ENCODE measurements at places on chromosomes 5 and 9.
A peak's percentile ranks its signal among the peaks of the same experiment; 100 is the strongest.

DNA sequence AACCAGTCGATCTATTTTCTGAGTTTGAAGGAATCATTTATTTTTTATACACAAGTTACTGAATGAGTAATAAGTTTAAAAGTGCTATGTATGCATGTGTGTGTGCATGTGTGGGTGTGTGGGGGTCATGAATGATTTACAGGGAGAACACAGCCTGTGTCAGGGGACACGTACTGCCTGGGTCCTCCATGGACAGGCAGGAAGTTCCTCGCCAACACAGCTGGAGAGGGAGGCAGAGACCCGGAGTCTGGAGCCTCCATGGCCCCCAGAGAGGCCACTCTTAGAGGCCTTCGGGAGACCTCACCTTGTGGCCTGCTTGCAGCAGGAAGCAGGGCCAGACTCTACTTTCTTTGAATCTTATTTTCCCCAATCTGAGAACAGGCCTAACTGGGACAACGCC lies 144.7 kb downstream of the GABBR2 start:
- DNase-seq: no peak

- no peak for DNase-seq
Observed at GRCh38 chr9:137266585-137267453, 10.7 kb upstream of the TOR4A start.

DNA sequence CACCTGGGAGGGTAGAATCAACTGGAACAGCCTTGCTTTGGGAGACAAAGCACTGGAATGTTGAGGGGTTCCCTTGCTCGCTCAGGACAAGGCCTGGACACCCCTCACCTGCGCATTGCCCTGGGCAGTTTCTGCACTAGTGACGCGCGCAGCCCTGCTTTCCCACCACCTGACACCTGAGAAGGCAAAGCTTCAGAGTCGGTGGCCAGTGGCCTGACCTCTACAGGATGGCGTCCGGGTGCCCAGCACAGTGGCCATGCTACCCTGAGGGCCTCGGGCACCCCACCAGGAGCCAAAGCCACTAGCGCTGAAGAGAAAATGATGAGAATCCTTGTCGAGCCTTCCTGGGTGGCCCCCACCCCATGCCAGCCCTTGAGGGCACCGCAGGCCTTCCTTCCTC lies 161.3 kb downstream of the OLFM1 start:
- no peak for DNase-seq

GRCh38 chr9:22117511-22118384 lies 108.6 kb upstream of the CDKN2B start:
- no peak for DNase-seq

GRCh38 chr5:135399794-135400542 lies 937 bp upstream of the MACROH2A1 start:
- no peak for DNase-seq

DNA sequence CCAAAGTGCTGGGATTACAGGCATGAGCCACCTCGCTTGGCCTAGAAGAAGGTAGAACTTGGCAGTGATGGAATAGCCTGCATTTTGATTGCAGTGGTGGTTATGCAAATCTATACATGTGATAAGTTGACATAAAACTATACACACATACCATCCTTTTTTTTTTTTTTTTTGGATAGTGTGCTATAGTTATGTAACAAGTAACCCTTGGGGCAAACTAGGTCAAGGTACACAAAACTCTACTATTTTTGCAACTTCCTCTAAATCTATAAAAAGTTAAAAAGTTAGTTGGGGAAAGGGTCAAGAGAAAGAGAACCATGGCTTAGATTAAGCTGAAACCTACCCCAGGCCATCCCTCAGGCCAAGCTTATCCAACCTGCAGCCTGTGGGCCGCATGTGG lies 11.1 kb downstream of the TRIM14 start:
- no peak for DNase-seq

- peak; percentile 49 for DNase-seq
Observed at GRCh38 chr5:133232011-133232410, 180.2 kb downstream of the HSPA4 start.

DNA sequence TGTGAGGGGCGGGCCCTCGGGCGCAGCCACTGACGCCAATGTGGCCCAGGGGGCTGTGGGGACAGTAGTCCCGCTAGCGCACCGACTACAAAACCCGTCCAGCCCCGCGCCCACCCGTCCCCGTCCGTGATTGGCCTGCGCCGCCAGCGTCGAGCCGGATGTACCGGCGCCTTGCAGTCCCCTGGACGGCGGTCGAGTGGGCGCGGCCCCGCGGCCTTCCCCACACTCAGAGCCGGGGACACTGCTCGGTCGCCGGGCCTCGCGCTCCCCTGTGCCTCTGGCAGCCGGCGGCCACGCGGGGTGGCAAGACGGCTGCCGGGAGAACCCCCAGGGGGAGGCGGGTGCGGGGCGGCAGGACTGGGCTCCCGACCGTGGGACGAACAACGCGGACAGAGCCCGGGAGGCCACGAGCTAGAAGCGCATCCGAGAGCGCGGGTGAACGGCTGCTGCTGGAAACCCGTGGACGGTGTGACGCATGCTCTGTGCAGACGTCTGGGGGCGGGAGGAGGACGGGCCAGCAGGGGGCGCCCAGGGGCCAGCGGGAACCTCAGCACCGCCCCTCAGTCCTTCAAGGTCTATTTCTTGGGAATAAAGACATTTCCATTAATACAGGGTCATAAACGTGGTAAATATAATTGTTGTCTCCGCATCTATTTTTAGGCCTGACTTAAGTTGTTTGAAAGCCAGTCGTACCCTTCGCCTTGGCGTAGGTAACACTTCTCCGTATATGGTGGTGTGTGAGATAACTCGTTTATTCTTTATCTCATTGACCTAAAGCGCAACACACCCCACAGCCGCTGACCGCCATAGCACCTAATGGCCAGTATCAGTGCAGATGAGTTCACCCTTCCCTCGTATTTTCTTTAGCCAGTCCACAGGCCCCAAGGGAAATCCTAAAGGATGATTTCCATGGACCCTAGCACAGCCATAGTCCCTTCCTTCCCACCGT lies 629 bp upstream of the BICD2 start:
- DNase-seq: peak; percentile 99

GRCh38 chr5:158911693-158912363 lies 187.9 kb downstream of the EBF1 start:
- DNase-seq: no peak

DNA sequence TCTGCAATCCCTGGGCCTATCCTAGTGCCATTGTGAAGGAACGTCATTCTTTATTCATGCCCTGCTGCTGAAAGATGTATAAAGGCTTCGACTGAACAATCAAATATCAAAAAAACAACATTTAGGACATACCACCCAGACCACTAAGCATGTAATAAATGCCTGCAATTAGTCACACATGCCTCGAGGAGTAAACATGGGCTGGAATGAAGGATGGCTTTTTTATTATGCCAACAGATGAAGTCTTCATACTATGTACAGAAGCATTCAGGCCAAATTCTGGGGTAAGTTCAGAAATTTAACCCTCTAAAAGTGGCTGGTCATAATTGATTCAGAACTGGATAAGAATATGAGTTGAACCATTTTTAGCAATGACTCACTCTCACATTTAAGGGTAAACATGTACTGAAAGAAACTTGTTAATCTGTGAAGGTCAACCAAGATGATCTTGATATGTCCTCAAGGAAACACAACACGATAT lies 38.1 kb downstream of the FAM240B start:
- no peak for DNase-seq

DNA sequence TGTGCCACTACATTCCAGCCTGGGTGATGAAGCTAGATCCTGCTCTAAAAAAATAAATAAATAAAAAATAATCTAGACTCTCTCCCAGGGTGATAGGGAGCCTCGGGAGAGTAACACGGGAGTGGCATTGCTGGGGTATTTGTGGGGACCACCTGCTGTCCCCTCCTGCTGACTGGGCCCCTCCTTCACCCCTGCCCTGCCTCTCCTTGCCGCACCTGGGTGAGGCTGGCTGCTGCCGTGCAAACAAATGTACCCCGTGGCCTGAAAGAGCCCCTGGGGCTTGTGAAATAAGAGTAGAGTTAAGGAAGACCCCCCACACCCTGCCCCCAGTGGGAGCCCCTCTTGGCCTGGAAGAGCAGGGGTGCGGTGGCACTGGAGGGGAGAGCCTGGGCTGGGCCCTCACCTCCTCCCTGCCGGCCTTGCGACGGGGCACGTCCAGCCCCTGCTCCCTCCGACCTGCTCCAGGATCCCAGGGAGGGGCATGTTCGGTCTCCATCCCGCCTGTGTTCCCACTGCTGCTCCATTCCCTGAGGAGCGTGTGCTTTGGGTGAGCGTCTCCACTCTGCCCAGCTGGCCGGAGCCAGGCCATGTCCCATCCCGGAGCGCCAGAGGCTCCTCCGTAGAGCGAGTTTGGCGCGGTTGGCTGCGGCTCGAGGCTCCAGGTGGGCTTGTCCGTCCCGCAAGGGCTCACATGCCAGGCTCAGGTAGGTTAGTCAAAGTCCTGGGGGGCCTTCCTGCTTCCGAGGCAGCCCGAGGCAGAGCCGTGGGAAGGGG lies 75.0 kb upstream of the RNU6ATAC start:
- DNase-seq: no peak

GRCh38 chr5:92946546-92946945 lies 634.5 kb downstream of the NR2F1-AS1 start:
- DNase-seq: no peak

DNA sequence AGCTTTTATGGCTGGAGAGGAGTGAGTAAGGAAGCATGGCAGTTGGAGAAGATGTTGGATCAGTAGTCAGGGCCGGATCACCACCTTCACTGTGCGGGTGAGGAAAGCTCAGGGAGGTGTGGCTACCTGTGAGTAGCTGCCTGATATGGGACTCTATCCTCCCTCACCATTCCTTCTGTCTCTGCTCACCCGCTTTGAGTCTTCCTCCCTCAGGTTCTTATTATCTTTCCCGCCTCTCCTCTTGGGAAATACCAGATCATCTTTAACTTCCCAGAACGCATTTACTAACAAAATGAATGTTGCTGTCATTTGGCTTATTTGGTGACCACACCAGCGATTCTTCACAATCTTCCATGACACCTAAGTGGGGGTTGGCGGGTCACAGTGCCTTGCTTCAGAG lies 140.7 kb upstream of the GPR151 start:
- DNase-seq: no peak

DNA sequence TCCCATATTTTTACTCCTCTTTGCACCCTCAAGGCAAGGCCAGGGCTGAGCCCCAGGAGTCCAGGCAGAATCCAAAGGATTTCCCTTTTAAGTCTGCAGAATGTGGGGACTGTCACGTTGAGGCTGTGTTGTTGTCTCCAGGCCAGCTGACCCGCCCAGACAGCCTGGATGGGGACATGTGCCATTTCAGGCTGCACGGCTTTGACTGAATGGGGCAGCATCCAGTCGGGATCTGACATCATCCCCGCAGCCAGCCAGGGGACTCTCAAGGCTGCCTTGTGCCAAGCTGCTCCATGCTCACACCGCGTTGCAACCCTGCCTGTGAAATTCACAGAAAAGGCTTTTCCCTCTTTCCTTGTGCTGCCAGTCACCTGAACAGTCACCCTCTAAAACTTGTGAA lies 2.2 kb upstream of the ZNF366 start:
- no peak for DNase-seq

DNA sequence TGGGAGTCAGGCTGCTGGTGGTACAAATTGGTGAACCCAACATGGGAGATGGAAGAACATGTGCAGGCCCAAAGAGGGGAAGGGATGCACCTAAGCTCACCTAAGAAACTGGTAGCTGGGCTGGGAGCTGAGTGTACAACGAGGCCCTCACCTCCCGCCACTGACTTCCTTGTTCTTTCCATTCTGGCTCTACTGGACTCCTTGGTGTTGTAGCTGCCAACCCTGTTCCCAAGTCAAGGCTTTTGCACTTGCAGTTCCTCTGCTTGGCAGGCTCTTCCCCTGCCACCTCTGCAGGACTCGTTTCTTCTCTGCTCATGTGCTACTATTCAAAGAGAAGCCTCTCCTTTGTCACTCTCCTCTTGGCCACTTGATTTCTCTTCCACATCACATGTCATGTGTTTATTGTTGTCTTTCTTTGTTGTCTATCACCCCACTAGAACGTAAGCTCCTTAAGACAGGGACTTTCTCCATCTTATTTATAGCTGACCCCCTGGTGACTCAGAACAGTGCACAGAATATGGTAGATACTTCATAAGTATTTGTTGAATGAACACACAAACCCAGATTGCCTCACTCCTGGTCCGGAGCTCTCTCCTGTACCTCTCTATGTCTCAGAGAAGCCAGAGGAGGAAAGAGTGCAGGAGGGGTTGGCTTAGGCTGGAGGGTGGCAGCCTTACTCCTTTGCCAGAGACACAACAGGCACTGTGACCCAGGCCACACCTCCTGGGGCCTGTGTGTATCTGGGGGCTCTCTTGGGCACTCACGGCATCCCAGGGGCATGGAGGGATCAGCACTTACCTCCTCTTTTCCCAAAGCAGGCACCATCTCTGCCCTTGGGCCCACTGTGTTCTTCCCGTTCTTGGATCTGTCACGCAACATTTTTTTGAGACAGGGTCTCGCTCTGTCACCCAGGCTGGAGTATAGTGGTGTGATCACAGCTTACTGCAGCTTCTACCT lies 5.2 kb upstream of the SPINK4 start:
- DNase-seq: no peak
